ENCODE measurements at places on chromosomes 7 and 10.

DNA sequence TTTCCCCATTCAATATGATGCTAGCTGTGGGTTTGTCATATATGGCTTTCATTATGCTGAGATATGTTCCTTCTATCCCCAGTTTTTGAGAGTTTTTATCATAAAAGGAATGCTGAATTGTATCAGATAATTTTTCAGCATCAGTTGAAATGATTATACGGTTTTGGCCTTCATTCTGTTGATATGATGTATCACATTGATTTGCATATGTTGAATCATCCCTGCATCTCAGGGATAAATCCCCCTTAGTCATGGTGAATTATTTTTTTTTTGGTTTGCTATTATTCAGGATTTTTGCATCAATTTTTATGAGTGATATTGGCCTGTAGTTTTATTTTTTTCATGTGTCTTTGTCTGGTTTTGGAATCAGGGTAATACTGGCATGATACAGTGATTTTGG is 1152.3 kb upstream of the C7orf33 start:
- DNase-seq: no peak

- DNase-seq: no peak
Measured at GRCh38 chr10:101922846-101923245, 79.2 kb upstream of the KCNIP2 start.

GRCh38 chr7:2437136-2437535 is 33.7 kb downstream of the CHST12 start:
- no peak for DNase-seq

DNA sequence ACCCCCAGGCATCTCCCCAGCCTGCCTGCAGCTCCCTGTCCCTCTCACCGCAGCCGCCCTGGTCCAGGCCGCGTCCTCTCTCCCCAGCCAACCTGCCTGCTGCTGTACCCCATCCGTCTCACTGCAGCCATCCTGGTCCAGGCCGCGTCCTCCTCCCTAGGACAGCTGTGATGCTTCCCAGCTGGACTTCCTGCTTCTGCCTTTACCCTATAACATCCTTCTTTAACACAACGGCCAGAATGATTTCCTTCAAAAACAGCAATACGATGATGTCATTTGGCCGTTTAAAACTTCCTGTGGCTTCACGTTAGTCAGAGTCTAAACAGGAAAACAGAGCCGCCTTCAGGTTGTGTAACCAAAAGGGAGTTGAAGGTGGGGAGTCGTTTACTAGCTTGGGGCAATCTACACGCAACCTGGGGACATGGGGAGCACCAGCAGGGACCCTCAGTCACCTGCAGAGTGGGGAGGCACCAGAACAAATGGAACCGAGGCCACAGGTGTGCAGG is 32.2 kb upstream of the ZFAND2A start:
- no peak for DNase-seq

GRCh38 chr7:16421333-16422102 is at the start of gene CRPPA:
Gene CRPPA, minus strand, starts transcription at chr7:16421538. Its CDS starts 216 bp downstream, at chr7:16421322.
- no peak for DNase-seq
